ENCODE measurements at places on chromosomes 5 and 9.
A peak's percentile ranks its signal among the peaks of the same experiment; 100 is the strongest.

DNA sequence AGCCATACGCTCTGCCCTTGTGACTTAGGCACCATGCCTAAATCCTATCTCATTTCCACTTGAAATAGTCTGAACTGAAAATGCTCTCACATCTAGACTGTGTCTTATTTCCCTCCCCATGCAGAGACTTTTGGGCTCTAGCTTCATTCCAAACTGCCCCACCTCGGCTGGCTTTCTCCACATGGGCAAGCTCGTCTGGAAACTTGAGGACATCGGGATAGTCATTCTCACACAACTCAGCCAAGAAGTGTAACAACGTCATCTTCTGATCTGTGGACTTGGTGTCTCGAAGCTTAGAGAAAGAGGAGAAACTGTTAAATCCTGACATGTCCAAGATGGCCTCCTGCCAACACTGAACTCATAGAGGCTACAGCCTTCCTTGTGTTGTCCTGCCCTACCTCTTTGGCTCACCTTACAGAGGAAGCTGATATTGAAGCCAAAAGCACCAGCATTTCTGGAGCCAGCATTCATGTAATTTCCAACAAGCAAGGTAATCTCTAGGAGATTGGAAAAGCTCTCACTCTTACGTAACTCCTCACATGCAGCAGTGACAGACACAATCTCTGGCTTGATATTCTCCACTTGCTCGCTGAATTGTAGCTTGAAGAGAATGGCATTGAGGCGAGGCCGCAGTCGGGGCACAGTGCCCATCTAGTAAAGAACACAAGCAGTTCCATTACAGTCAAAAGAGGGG lies 39.6 kb downstream of the PCDHGC5 start:
- DNase-seq: no peak

DNA sequence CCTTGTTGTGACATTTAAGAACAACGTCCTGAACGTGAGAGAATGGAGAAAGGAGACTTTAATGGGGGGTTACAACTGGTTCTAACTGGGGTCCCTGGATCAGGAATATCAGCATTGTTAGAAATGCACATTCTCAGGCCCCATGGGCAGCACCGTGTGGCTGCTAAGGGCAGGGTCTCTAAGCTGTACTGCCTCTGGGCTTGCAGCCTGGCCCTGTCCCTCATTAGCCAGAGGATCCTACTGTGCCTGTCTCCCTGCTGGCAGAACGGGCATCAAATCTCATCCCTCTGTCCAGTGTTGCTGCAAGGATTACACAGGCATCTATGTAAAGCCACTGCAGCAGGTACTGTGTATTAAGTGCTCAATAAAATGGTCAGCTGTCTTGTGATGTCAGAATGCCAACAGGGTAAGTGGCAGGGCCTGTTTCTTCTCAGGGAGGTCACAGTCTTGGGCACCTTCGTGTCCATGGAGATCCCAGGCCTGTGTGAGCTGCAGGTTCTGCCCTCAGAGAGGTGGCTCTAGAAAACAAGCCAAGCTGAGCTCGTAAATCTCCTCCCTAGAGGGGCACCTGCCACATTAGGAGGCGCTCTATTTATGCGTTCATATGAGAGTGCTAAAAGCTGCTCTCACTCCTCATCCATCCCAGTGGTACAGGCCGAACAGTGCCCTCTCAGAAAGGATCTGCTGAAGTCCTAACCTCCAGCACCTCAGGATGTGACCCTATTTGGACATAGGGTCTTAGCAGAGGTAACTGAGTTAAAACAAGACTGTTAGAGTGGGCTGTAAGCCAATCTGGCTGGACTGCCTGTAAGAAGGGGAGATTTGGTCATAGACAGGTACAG lies 210.5 kb downstream of the GADD45G start:
- no peak for DNase-seq

DNA sequence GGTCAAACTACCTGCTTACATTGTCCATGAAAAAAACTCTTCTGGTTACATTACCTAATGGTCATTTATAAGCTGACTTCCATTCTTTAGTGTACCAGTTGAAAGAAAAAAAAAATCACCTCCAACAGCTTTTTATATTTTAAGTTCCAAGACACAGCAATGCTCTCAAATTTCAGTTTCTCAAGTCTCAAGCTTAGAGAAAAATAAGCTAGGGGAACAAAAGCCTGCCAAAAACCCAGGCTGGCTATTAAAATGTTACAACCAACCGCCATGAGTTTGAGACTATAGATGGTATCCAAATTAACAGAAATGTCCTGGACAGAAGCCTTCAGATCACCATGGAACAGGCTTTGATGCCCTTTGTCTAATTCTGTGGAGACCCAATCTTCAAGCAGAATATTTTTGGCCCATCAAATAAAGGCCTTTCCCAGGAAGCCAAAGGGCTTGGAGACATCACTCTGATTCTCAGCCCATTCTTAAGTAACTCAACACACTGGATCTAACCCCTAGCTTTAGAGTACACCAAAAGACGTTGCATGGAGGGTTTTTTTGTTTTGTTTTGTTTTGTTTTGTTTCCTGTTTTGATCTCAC lies 343.7 kb downstream of the GLIS3 start:
- no peak for DNase-seq

- no peak for DNase-seq
Observed at GRCh38 chr5:108315829-108316228, 66.1 kb downstream of the FBXL17 start.

DNA sequence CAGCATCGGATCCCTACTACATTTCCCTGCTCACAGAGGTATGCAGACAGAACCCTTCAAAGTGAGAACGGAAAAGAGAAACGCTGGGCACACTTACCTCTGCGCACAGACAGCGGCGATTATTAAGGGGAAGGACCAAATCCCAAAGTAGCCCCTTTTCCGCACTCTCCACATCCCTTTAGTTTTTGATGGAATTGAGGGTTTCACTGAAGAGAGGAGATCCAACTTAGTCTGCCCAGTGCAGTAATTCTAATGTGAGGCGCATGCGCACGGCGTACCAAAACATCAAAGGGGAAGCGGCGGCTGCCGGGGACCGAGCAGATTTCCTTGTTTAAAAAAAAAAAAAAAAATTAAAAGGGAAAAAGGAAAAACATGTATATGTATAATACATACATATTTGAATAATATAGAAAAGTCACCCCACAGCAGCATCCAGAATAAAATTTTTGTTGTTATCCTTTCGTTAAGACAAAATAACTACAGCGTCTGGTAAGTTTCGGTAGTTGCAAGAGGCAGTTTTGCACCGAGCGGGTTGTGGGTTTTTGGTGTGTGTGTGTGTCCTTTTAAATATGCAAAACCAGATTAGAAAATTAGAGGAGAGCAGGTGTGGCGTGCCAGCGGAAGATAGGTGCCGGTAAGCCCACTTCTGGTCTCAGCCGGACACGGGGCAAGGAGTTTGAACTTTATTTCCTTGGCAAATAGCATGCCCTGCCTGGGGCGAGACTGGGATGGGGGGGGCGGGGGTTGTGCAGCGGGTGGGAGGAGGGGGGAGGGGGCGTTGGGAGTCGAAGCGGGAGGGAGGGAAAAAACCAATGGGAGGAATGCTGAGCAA lies at the start of gene GABRB2:
Gene GABRB2 (minus strand): TSS at position 256 of the 832 bp plus-strand sequence. CDS start 82 bp downstream, at position 174.
- DNase-seq: peak; percentile 9

GRCh38 chr5:143776951-143777350 lies 35.0 kb upstream of the HMHB1 start:
- no peak for DNase-seq

DNA sequence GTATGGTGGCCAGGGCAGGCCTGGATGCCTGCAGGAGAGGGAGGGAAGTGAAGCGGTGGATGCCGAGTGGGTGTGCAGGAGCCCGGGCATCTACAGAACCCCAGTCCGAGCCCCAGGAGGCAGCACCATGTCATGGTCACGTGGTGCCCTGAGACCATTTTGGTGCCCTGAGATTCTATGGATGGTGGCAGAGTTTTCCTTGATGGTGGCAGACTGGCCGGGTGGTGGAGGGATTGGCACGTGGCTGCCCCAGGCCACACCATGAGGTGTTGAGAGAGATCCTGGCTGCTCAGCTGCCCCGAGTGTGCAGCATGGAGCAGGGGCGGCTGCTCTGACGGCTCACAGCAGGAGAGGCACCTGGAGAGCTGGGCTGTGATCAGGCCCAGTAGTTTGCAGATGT lies 52.3 kb downstream of the SYK start:
- no peak for DNase-seq

DNA sequence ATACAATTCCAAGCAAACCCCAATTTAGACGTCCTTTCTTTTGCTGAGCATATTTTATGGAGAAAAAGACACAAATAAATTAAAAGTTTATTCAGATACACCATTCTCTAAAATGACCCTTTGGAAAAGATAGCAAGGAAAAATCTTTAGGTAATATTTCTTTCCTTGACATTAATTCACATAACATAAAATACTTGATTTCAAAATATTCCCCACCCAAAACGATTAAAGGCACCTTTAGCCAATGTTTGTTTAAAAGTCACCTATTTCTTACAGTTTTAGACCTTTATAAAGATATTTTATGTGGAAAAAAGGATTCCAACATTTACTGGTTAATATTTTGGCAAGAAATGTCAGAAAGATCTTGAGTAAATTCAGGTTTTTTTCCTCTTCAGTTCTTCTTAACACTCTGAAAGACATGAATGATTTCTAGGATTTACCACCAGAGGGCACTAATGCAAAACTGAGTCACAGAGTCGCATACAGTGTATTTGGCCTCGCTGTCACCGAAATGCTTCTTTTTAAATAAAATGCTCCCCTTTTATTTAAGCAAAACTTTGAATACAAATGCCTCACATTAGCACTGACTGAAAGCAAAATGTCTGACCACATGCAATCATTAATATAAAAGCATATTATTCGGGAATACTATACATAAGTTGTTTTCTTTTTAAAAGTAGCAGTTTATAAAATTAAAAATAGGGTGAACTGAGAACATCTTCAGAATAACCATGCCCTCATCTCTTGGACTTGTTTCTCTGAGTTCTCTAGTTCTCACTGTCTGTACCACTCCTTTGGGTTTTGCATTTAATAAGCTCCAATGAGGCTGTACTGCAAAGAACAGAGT lies 122.5 kb downstream of the SLC1A3 start:
- peak; percentile 68 for DNase-seq

- DNase-seq: no peak
Observed at GRCh38 chr5:55540525-55540924, 5.8 kb upstream of the PLPP1 start.

DNA sequence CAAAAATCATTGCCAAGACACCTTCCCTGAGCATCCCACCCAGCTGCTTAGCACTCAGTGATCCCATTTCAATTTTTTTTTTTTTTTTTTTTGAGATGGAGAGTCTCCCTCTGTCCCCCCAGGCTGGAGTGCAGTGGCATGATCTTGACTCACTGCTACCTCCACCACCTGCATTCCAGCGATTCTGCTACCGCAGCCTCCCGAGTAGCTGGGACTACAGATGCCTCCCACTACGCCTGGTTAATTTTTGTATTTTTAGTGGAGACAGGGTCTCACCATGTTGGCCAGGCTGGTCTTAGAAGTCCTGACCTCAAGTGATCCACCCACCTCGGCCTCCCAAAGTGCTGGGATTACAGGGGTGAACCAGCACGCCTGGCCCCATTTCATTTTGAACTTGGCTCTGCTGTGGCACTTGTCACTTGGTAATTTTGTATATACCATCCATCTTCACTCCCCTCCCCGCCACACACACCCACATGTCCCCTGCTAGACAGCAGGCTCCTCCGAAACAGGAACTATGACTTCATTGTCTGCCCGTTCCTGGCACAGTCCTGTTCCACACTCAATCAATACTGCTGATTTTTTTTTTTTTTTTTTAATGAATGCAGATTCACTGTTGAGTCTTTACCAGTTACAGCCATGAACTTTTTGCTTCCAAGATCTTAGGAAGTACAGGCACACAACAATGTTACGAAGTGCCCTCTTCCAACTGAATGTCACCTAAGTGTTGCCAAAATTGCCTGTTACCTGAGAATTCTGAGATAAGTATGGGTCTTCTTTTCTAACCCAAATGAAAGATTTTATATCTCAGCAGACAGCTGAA lies 17.3 kb upstream of the ZBTB34 start:
- DNase-seq: no peak

DNA sequence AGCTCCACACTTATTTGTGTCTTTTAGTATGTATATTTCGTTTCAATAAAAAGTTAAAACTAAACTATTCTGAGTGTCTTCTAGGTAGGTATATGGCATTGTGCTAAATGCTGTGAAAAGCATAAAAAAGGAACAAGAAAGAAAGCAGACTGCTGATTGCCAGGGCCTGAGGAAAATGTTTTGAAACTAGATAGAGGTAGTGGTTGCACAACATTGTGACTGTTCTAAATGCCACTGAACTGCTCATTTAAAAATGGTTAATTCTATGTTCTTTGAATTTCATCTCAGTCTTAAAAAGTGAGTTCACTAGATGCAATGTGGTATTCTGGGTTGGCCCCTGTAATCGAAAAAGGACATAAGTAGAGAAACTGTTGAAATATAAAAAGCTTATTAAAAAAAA lies 2.6 kb upstream of the ALAD start:
- DNase-seq: no peak

GRCh38 chr9:121783111-121783510 lies 131.7 kb downstream of the DAB2IP start:
- DNase-seq: no peak

DNA sequence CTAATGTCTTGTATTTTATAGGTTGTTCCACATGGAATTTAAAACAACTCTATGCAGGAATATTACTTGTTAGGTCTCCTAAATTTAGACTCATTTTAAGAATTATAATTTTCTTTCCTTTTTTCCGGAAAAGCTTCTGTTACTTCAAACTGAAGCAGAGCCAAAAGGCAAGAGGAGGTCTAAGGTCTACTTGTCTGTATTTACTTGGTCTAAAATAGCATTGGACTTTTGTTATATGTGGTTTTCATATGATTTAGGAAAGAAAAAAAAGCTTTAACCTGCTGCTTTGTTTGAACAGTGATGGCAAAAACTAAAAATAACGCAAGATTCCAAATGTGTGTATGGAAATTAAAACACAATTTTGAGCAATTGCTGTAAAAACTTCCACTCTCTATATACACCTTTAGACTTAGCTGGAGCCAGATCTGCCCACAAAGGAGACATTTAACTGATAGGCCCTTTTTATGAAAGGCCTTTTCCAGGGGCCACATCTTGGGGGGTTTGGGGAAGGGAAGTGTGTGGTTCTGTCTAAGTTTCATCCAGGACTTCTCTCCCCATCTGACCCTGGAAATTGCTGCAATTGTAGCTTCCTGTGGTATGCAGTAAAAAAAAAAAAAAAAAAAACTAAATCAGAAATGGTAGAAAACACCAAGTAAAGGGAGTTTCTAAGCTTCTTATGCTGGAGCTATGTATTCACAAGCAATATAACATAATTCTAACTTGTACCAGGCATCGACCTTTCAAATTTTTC lies 307.7 kb upstream of the MEF2C start:
- no peak for DNase-seq

DNA sequence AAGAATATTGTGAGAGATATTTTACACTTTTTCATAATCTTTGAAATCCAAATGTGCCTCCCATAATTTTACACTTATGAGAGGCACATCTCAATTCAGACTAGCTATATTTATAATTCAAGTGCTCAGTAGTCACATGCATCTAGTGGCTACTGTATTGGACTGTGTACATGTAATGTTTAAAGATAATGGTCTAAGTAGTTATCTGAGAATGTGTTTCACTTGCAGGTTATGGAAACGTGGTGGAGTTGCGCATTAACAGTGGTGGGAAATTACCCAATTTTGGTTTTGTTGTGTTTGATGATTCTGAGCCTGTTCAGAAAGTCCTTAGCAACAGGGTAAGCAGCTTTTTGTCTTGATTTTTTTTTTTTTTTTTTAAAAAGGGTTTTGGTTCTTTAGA lies 28.8 kb downstream of the G3BP1 start:
- no peak for DNase-seq

Data from CD4-positive, alpha-beta T cell treated with Interferon alpha-2 for 1 hour (primary cell).